Ascending aorta (tissue), 2 donors: ENCODE measurements at places on chromosomes 5 and 9.

GRCh38 chr5:164335837-164336236, 830.4 kb downstream of the MAT2B start:
- DNase-seq, result no peak

- DNase-seq, result no peak
Measured at GRCh38 chr9:78666818-78667414, 370.0 kb downstream of the PSAT1 start.

GRCh38 chr9:17810317-17810716, 231.5 kb downstream of the SH3GL2 start:
- no peak for DNase-seq

GRCh38 chr9:5355226-5355625, 15.6 kb upstream of the RLN1 start:
- DNase-seq, result no peak

- no peak for DNase-seq
Measured at GRCh38 chr9:134689321-134690181, 47.9 kb downstream of the COL5A1 start.
